Endothelial cell of umbilical vein (primary cell): ENCODE measurements at places on chromosomes 12 and 14. TPM values are rescaled to one million over a fixed set of nuclear protein-coding genes. Genes with fewer than 3 reads are reported as not detected.

RNASE3 gene
- total RNA-seq, result not detected in 2 replicates

LPCAT3 gene
- total RNA-seq, result 29.3 and 29.5 TPM in 2 replicates

TGM1 gene
- total RNA-seq, result 3.4 and 3.9 TPM in 2 replicates

CACNB3 gene
- total RNA-seq, result 61.8 and 64.2 TPM in 2 replicates

KLHL33 gene
- 0.07 TPM in 1 of 2 replicates, not detected in the other for total RNA-seq

GUCY2C gene
- not detected in 2 replicates for total RNA-seq

NPAS3 gene
- total RNA-seq, result 0.13 and 0.65 TPM in 2 replicates

NKX2-8 gene
- total RNA-seq, result not detected in 2 replicates

NFATC4 gene
- total RNA-seq, result 88.1 and 88.5 TPM in 2 replicates

C12orf50 gene
- total RNA-seq, result 0.30 and 0.31 TPM in 2 replicates

SERPINA9 gene
- not detected in 2 replicates for total RNA-seq

RAPGEF3 gene
- 53.6 and 55.1 TPM in 2 replicates for total RNA-seq

TPI1 gene
- total RNA-seq, result 643 and 676 TPM in 2 replicates

- H3K36me3 ChIP-seq, result no peaks in the 10 kb centered on the region
- peaks cover 18% of the 10 kb centered on the region for H3K27me3 ChIP-seq
- H3K4me3 ChIP-seq, result no peak overlapping the region
- DNase-seq, result no peak
- no peak overlapping the region for H3K27ac ChIP-seq
- no peaks in the 10 kb centered on the region for H3K4me1 ChIP-seq
These were observed 25.4 kb downstream of the BCL11B start for GRCh38 chr14:99246536-99247097.

- H3K27ac ChIP-seq, result no peak overlapping the region
- no peak for DNase-seq
- no peak overlapping the region for H3K4me3 ChIP-seq
- no peaks in the 10 kb centered on the region for H3K27me3 ChIP-seq
- no peaks in the 10 kb centered on the region for H3K36me3 ChIP-seq
- H3K4me1 ChIP-seq, result no peaks in the 10 kb centered on the region
These were observed 37.4 kb downstream of the PLEKHA5 start for GRCh38 chr12:19166956-19167355.

DNA sequence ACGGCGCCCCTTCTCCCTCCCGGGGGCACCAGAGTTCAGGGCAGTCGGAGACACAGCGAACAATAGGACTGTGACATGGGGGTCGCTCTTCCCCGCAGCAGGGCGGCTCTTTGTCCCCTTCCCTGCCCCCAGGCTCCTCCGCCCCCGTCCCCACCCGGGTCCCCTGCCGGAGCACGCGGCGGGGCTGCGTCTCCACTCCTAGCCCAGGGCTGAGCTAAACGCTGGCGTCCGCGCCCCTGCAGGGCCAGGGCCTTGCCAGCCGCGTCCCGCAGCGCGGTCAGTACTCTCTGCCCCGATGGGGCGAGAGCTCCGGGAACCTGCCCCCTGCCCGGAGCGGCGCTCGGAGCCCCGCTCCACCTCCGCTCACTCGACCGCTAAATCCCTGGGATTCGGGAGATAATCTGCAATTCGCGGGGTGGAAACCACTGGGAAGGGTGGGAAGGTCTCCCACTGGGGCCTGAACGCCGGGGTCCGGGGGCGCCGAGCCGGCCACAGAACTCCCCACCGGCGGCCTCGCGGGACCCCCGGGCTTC lies 825 bp upstream of the CCDC85C start:
- peak overlapping the region; percentile 60 for H3K27ac ChIP-seq
- no peaks in the 10 kb centered on the region for H3K36me3 ChIP-seq
- peak; percentile 52 for DNase-seq

GRCh38 chr12:98595243-98595988 lies 1.9 kb downstream of the SLC25A3 start:
- peak; percentile 72 for DNase-seq
- no peaks in the 10 kb centered on the region for H3K27me3 ChIP-seq
- peak overlapping the region; percentile 67 for H3K27ac ChIP-seq

- no peaks in the 10 kb centered on the region for H3K36me3 ChIP-seq
- H3K4me1 ChIP-seq, result no peaks in the 10 kb centered on the region
- H3K27ac ChIP-seq, result no peak overlapping the region
- no peak overlapping the region for H3K4me3 ChIP-seq
These were observed 83.3 kb upstream of the SLC38A4 start for GRCh38 chr12:46908936-46909635.

DNA sequence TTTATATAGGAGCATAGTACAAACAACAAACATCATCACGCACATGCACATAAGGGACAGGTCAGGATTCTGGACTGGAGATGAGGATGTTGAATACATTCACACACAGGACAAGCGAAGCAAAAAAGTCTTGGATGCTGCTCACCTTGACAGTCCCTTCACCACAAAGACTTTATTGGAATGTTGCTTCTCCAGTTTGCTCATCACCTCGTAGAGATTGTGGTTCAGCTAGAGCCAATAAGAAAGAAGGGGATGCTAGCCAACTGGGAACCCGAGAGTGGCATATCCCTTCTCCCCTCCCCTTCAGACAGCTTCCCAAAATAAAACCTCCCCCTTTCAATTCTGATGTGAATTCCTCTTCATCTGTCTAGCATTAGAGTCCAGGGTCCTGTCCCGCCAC lies 25.4 kb upstream of the SMAGP start:
- no peaks in the 10 kb centered on the region for H3K36me3 ChIP-seq
- no peak for DNase-seq
- H3K27ac ChIP-seq, result no peak overlapping the region

DNA sequence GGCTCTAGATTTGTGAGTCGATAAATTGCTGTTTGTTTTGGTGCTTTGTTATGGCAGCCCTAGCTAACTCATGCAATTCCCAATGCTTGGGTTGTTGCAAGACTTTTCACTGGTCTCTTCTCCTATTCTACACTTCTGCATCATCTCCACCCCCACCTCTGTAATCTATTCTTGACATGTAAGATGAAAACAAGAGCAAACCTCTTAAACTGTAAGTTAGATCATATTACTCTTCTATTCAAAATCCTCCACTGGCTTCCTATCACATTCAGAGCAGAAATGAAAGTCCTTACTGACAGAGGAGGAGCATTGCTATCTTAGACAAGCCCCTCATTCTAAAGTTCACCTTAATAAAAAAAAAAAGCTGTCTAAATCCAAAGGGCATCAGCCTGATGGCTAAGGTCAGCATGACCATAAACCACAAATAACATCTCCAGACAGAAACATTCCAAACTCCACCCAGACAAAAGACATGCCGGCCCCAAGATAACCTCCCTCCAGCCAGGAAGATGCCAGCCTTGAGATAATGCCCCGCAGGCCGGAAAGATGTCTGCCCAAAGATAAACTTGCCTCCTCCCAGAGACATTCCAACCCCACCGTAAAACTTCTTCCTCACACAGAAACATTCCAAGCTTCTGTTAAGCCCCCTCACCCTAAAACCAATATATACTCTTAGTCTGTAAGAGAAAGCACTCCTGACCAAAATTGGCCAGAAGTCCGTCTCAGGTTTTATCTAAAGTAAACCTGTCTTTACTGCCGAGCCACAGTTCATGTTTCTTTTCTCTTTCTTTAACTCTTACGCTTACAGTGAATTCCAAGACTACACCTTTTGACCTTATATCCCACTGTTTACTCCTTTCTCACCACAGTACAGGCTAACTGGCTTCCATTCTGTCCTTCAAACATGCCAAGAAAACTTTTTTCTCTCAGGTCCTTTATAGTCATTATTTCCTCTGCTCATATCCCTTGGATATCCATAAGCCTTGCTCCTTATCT lies 308.9 kb downstream of the KCNH5 start:
- DNase-seq, result no peak
- no peaks in the 10 kb centered on the region for H3K36me3 ChIP-seq
- H3K4me3 ChIP-seq, result no peak overlapping the region
- H3K27me3 ChIP-seq, result no peaks in the 10 kb centered on the region
- H3K4me1 ChIP-seq, result no peaks in the 10 kb centered on the region

DNA sequence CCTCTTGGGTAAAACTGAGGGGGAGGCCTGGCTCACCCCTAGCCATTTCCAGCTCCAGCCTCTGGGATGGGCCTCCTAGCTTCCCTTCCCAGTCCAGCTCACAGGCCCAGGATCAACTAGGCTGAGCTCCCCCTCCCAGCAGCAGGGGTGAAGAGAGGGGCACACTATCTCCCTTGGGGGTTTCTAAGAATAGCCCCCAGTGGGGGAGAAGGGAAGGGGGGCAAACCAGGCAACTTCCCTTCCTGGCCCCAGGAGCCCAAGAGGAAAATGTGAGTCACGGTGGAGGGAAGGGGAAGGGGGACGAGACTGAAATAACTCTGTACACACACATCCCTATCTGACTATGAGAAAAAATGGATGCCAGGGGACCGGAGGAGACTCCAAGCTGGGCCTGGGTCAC lies 9.0 kb downstream of the ADCY6 start:
- peak; percentile 82 for DNase-seq
- H3K27me3 ChIP-seq, result no peaks in the 10 kb centered on the region
- H3K4me1 ChIP-seq, result peaks cover 16% of the 10 kb centered on the region
- no peak overlapping the region for H3K4me3 ChIP-seq

- peaks cover under 1% of the 10 kb centered on the region for H3K27me3 ChIP-seq
- H3K27ac ChIP-seq, result no peak overlapping the region
- DNase-seq, result peak; percentile 79
- peaks cover 8% of the 10 kb centered on the region for H3K4me1 ChIP-seq
- H3K36me3 ChIP-seq, result no peaks in the 10 kb centered on the region
These were observed 90.2 kb downstream of the CALM1 start for GRCh38 chr14:90487031-90487430.

DNA sequence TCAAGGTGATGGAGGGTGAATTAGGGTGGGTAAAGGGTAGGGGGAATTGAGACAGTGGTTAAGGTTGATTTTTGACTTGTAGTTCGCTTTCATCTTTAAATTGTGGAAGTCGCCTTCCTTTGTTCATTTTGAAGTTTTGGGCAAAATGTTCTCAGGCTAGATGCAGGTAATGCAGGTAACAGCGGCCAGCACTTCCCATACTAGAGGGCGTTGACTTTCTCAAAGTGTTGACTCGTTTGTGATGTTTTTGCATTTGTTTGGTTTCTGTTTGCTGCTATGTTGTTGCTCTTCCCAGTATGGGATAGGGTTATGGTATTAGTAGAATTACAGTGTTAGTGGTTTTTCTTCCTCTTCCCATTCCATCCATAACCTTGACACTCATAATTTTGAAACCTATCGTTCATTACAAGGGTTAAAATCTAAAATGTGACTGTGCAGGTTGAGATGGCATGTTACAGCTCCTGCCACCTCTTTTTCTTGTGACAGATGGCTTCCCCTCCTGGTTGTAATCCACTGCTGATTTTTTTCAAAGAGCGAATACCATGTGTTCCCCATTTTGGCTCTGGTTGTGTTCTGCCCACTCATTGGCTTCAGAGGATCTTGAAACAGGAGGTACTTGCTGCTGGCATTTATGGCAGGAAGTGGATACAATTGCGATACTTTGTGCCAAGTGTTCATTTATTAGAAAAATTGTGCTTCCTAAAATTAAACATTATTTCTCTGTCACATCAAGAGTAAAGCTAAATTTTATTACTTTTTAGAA lies 57.1 kb downstream of the ERC1 start:
- peaks cover 52% of the 10 kb centered on the region for H3K4me1 ChIP-seq
- H3K4me3 ChIP-seq, result no peak overlapping the region
- peak overlapping the region; percentile 27 for H3K27ac ChIP-seq
- no peaks in the 10 kb centered on the region for H3K36me3 ChIP-seq
- peak; percentile 47 for DNase-seq
- H3K27me3 ChIP-seq, result no peaks in the 10 kb centered on the region

GRCh38 chr12:75341873-75342272 lies 7.4 kb downstream of the GLIPR1L1 start:
- H3K4me1 ChIP-seq, result no peaks in the 10 kb centered on the region
- H3K27me3 ChIP-seq, result no peaks in the 10 kb centered on the region
- H3K4me3 ChIP-seq, result no peak overlapping the region

GRCh38 chr12:52878507-52879393 lies 26.1 kb downstream of the KRT8 start:
- H3K36me3 ChIP-seq, result no peaks in the 10 kb centered on the region
- H3K27me3 ChIP-seq, result no peaks in the 10 kb centered on the region
- no peak overlapping the region for H3K4me3 ChIP-seq
- peaks cover 8% of the 10 kb centered on the region for H3K4me1 ChIP-seq
- no peak for DNase-seq

GRCh38 chr14:74946659-74947281 lies 8.6 kb downstream of the PGF start:
- H3K27me3 ChIP-seq, result no peaks in the 10 kb centered on the region
- no peak for DNase-seq
- H3K36me3 ChIP-seq, result peaks cover 55% of the 10 kb centered on the region
- peak overlapping the region; percentile 30 for H3K27ac ChIP-seq
- peaks cover 38% of the 10 kb centered on the region for H3K4me1 ChIP-seq

DNA sequence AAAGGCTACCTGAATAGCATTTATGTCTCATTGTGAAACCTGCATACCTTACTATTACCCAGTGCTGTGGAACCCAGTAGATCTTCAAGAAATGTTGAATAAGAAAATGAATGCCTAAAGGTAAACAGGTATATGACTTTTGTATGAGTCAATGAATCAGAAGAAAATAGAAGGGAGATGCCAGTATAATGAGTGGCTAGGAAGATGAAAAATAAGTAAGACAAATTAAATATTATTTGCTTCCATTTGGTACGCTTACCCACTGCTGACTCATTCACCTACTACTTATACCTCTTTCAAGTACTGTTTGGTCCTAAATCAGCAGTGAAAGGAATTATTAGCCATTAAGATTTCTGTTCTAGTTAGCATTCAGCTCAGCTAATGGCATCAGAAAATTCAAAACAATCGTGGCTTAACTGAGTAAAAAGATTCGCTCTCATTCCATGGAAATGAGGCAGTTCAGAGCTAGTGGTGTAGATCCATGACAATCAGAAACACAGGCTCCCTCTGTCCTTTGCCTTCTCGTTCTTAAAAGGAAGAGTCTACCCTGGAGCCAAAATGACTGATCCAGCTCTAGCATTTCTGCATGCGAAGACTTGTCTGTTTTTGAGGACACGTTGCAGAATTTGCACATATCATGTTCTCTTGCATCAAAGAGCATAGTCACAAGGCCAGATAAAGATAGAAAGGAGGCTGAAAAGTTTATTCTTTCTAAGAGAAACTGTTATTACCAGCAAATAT lies 705.8 kb upstream of the USP15 start:
- no peak for DNase-seq
- H3K4me1 ChIP-seq, result no peaks in the 10 kb centered on the region
- H3K27ac ChIP-seq, result no peak overlapping the region
- no peaks in the 10 kb centered on the region for H3K27me3 ChIP-seq
- no peaks in the 10 kb centered on the region for H3K36me3 ChIP-seq
